ENCODE measurements at places on chromosomes 2 and 18.
A peak's percentile ranks its signal among the peaks of the same experiment; 100 is the strongest.

DNA sequence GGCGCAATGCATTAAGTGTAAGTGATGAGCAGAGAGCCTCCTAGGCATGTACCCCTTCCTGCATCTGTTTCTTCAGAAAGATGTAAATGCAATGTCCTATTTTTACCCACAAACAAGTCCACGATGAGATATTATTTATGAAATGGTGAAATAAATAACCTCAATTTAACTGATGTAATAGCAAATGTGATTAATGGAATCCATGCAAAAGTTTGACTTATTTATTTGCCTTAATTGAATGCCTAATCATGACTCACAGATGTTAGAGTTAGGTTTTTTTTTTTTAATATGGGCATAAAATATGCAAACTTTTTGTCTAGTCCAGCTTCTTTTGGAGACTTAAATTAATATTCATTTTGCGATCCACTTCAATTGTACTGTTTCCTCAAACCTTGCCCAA lies 67.7 kb upstream of the ITGA4 start:
- DNase-seq = no peak

- DNase-seq = no peak
Measured at GRCh38 chr2:219433666-219434467, 776 bp upstream of the SPEG start.

DNA sequence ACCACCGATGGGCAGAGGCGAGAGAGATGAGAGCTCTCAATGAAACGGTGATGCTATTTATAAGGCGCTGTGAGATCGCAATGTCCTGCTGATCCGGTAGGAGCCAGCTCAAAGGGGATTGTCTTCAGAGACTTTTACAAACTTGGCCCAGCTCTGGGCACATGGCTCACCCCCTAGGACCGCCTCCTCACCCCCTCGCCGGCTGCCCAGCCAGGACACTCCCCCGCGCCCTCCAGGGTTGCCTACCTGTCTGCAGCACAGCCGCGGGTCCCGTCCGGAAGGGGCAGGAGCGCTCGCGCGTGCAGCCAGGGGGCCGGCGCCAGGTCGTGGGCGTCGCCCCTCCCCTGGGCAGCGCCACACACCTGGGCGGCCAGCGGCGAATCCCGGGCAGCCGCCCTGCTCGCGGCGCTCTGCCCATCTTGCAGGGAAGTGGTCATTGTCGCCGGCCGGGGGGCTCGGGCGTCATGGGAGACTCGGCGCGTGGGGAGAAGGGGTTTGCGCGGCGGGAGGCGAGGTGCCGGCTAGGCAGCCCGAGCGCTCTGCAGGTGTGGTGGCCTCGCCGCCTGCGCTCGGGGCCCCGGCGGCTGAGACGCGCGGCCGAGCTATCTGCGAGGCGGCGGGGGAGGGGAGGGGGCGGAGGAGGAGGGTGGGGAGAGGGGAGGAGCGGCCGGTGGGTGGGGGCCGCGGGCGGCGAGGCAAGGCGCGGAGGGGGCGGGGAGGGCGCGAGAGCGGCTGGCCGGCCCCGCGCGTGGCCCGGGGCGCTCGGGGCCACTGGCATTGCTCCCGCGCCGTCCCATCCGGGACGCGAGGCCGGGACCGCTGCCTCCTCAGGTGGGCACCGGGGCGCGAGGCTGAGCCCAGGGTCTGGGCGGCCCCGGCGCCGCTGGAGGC lies at the start of gene GRB14:
GRB14 (minus strand) TSS at position 610 of the 891 bp plus-strand sequence; CDS start at position 437, 173 bp downstream.
- no peak for DNase-seq

DNA sequence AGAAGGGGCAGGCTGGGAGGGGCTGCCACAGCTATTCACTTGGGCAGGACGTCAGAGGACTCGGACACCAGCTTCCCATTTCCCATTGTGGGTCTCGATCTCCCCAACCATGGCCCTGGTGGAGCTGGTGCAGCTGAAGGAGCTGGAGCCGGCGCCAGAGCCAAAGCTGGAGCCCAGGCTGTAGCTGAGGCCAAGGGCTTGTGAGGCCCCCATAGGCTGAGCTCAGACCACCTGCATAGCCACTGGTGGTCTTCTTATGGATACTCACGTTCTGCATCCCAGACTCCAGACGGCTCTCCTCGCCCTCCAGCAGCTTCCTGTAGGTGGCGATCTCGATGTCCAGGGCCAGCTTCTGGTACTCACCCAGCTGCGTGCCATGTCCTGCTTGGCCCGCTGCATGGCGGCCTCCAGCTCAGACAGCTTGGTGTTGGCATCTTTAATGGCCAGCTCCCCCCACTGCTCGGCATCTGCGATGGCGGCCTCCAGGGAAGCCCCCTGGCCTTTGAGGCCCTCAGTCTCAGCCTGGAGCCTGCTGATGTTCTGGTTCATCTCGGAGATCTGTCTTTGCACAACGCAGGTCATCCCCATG lies 6.0 kb upstream of the CDK5R2 start:
- no peak for DNase-seq

DNA sequence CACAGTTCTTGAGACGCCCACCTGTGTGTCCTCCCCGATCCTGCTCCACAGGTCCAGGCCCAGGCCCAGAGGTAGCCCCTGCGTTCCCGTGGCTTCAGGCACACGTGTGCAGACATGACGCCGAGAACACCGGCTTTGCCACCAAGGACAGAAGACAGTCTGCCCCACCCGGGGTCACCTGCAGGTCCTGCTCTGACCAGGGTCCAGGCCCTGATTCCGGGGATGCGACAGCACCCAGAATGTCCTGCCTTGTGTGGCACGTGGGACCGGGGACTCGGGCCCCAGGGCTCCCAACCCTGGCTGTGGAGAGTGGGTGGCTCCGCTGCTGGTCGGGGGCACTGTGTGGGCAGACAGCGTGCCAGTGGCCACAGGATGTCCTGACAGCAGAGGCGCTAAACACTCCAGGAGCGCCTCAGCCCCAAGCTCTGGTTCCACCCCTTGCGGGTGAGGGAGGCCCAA lies 36.9 kb downstream of the ADI1 start:
- no peak for DNase-seq

- no peak for DNase-seq
Measured at GRCh38 chr2:118197011-118197675, 108.9 kb downstream of the INSIG2 start.

GRCh38 chr2:240567872-240568677 lies at the start of gene RNPEPL1:
Gene RNPEPL1, plus strand, starts transcription at chr2:240568484. Its CDS starts 103 bp downstream, at chr2:240568587.
- DNase-seq = no peak

GRCh38 chr2:84875213-84875560 lies 5.7 kb downstream of the TRABD2A start:
- DNase-seq = no peak

GRCh38 chr2:197556456-197556855 lies 40.6 kb downstream of the MOB4 start:
- no peak for DNase-seq

GRCh38 chr18:3814816-3815215 lies 364.8 kb downstream of the TGIF1 start:
- DNase-seq = no peak

DNA sequence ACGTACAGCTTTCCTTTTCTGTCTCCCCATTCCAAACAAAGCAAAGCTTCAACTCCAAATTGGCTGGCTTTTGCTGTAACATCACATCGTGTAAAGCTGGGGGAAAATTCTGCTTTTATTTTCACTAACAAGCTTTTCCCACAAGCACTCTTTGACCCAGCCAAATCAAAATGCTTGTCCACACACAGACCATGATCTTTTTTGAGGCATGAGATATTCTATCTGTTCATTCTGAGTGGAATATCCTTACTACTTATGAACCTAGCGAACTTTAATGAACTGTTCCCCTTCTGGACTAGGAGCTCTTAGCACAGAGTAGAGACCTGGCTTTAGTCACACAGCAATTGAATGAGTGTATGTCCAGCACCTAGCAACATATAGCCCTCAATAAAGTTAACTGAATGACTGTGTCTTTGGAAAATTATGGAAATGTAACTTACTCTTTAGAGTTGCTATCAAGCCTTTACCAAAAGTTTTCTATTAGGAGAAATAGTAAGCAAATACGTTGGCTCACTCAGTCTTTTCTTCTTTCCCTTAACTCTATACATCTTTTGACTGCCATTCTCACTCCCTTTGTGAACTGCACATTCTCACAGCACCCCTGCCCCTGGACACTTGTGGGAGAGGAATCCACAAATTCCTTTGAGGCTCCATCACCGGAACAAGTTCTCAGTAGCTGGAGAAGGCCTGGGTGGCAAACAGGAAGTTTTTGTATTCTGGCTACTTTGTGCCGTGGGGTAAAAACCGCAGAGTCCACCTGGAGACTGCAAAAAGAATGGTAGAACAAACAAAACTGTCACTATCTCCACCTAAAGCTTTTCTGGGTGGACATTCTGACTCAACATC lies 1.3 kb upstream of the UBE2E3 start:
- DNase-seq = no peak

- DNase-seq = no peak
Measured at GRCh38 chr2:39991298-39991697, 212.2 kb upstream of the THUMPD2 start.

DNA sequence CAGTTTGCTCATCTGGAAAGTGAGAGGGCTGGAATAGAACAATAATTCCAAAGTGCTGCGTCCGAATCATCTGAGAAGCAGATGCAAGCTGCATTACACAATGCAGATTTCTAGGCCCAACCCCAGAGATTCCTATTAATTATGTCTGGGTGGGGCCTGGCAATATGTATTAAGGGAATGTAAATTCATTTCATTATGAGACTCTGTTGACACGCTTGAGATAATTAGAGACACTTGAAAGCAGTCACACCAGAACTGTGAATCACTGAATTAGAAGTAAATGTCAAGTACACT lies 54.7 kb upstream of the HK2 start:
- DNase-seq = no peak

GRCh38 chr2:7037340-7038333 lies 120.4 kb downstream of the RNF144A start:
- peak; percentile 42 for DNase-seq
